ENCODE measurements at places on chromosomes 3 and 15.

GRCh38 chr3:5197470-5198312, 10.2 kb downstream of the EDEM1 start:
- DNase-seq: peak; percentile 73

- peak; percentile 4 for DNase-seq
These were observed 228.1 kb downstream of the SNRPN start for GRCh38 chr15:25182736-25183445.

GRCh38 chr3:179660872-179661271, 8.0 kb downstream of the USP13 start:
- DNase-seq: no peak

- no peak for DNase-seq
These were observed 13.4 kb downstream of the SYNM start for GRCh38 chr15:99118258-99118632.

- DNase-seq: peak; percentile 92
These were observed 37.9 kb downstream of the PPCDC start for GRCh38 chr15:75061272-75061671.

GRCh38 chr3:124664804-124665203, 65.4 kb upstream of the UMPS start:
- no peak for DNase-seq

DNA sequence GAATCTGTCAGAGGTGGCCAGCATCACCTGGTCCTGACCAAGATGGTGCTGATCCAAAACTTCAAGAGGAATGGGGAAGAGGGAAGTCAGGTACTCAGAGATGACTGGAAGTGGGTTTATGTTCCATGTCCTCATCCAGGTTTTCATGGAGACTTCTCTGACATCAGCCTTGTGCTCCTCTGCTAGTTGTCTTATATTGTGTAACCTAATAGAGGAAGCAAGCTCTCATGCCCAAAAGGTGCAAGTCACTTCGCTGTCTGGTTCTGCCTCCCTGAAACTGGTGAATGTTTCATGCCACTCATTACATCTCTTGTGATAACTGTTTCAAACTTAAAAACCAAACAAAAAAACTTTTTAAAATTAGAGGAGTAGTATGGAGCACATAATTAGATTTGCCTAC, 127.2 kb upstream of the MANF start:
- peak; percentile 20 for DNase-seq

DNA sequence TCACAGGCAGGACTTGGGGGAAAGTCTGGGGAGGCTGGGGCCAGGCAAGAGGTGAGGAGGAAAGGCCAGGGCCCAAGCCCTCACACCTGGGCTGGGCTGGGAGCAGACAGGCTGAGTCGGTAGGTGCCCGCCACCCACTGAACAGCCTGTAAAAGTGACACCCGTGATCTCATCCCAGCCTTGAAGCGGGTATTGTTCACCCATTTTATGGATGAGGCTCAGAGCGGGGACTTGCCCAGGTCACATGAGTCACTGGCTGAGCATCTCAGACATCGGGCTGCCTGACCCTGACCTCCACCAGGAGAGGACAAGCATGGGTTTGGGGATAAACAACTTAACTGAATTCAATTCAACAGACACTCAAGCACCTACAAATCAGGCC, 52.0 kb upstream of the CTSH start:
- no peak for DNase-seq

GRCh38 chr3:107367353-107367752, 9.9 kb upstream of the CCDC54 start:
- DNase-seq: peak; percentile 62

GRCh38 chr3:113253702-113254101, 42.3 kb downstream of the BOC start:
- no peak for DNase-seq

DNA sequence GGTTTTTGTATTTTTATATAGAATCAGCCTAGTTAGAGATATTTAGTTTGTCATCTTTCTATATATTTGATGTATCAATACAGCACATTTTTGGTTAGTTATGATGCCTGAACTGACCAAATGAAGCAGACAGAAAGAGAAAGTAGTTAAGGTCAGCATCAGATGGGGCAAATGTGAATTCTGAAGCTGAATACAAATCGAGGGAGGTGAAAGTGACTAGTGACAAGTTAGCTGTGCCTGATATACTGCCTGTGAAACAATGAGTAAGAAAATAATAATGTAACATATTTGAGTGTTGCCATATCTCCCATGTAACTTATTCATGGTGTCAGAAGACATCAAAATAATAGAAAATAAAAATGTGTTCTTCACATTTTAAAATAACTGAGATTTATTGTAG, 680.3 kb upstream of the SEMA6D start:
- no peak for DNase-seq

DNA sequence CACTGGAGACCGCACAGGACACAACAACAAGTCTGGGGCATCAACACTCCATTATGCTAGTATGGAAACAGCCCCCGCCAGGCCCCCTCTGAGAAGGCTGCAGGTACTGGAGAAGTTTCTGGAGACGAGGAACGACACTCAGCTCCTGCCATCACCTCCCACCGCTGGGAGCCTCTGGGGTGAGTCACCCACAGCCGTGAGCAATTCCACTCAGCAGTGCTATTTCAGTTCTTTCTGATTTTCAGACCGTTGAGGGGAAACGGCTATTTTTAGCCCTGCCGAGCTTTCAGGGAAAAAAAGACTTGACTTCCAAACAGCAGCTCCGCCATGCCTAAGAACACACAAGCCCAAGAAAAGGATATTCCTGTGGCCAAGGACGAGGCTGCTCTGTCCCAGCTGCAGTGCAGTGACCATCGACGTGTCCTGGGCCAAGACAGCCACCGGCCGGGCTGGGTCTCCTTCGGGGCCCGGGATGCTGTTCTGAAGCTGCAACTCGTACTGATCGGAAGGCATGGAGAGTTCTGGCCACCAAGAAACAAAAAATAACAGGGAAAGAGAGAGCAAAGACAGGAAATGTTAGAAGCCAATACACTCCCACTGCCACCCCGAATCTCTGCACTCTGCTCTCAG, 40.8 kb downstream of the NUP210 start:
- DNase-seq: no peak

GRCh38 chr3:33940149-33940548, 141.7 kb downstream of the PDCD6IP start:
- no peak for DNase-seq

- no peak for DNase-seq
These were observed 82.8 kb downstream of the CHL1 start for GRCh38 chr3:279325-279724.

DNA sequence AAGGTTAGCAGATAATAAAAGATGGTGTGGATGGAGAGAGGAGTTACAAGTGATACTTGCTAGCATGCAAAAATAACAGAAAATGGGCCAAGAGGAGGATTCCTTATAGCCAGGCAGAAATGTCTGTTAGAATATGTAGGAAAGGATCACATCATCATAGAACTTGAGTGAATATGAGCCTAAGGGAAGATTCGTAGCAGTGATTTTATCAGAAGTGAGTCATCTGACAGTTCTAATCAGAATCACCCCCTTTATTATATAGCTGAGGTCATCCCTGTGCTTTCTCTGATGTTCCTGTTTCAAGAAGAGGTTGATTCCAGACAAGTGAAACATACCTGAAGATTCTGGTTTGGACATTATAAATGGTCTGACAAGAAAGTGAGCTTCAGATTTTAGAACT, 22.9 kb downstream of the EXOG start:
- no peak for DNase-seq

DNA sequence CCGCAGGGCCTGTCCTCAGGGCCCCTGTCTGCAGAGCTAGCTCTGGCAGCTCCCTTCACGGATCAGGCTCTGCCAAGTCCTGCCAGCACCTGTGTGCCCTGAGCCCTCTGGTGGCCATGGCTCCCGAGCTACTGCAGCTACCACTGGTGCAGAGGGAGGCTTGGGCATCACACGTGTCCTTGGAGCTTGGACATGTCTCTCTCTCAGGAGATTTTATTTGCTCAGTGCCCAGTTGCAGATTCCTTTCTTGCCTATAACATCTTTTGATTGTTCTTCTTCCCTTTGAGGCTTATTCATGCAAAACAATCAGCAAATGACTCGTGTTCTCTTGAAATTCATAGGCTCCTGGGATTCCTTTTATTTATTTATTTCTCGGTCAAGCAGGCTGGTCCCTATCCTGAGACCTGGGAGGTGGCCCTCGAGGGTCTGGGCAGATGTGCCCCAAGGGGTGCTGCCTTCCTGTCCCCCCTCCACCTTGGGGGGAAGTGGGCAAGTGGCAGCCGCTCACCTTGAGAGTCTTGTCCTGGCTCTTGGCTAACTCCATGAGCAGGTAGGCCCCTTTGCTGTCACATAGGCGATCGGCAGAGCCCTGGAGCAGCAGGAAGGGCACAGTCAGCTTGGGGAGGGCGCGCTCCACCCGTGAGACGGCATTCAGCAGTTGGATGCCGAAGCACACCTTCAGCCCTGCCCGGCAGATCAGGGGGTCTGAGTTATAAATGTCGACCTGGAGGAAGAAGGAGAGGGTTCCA, 21.9 kb downstream of the ABTB1 start:
- peak; percentile 65 for DNase-seq

DNA sequence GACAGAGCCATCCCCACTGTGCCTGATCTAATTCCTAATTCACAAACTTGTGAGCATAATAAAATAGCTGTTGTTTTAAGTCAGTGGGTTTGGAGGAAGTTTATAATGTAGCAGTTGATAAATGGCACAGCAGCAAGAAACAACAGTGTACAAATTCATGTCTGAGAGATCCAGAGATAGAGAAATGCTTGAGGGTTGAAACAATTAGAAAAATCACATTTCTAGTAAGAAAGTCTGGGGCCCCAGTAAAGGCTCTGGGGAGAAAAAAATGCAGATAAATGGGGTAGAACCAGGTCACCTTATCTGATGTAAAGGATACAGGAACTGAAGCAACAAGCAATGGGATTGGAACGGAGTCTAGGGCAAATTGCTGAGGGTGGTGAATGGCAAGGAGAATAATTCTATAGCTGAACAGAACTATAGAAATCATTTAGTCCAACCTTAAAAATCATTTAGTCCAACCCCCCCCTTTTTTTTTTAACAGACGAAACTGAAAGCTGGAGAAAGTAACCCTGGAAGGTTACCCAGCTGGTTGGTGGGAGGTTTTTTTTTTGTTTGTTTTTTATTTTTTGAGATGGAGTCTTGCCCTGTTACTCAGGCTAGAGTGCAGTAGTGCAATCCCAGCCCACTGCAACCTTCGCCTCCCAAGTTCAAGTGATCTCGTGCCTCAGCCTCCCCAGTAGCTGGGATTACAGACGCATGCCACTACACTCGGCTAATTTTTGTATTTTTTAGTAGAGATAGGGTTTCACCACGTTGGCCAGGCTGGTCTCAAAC, 14.3 kb upstream of the SHQ1 start:
- no peak for DNase-seq

- peak; percentile 68 for DNase-seq
These were observed 45.8 kb upstream of the TRA2B start for GRCh38 chr3:185983495-185984141.

- DNase-seq: no peak
These were observed 76.8 kb downstream of the ADCY5 start for GRCh38 chr3:123371859-123372685.
